Globus pallidus (tissue), 1 donor: ENCODE measurements at places on chromosomes 3 and 15.
A peak's percentile ranks its signal among the peaks of the same experiment; 100 is the strongest.

- DNase-seq = no peak
These were observed 126.5 kb downstream of the DTWD1 start for GRCh38 chr15:49747340-49747739.

- DNase-seq = no peak
These were observed 88.3 kb downstream of the ARHGEF26 start for GRCh38 chr3:154209499-154209898.

- peak; percentile 95 for DNase-seq
These were observed at the start of gene CNOT10 for GRCh38 chr3:32684800-32685542. Gene CNOT10, plus strand, starts transcription at chr3:32685188. Its CDS starts 273 bp downstream, at chr3:32685461.

- no peak for DNase-seq
These were observed 46.9 kb downstream of the GADL1 start for GRCh38 chr3:30847592-30847991.

- no peak for DNase-seq
These were observed 55.8 kb downstream of the HEG1 start for GRCh38 chr3:124999897-125000435.

- DNase-seq = no peak
These were observed 2.8 kb downstream of the TAGLN3 start for GRCh38 chr3:112001526-112001925.

DNA sequence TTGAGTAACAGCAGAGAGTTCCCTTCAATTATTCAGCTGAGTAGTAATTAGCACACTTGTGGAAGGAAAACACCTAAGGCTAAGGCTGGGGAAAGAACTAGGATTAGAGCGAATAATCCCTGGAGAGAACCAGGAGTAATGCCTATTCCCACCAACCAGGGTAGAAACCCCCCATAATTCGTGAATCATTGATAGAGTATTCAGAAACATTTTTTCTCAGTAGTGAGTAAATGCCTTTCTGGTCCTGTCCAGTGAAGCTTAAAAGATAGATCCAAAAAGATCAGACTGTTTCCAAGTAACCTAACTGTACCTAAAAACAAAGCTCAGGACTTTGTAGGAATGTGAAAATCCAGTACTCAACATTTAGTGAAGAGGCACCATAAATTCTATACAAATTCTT, 71.2 kb downstream of the DGKG start:
- DNase-seq = no peak

- no peak for DNase-seq
These were observed 13.2 kb downstream of the KIF7 start for GRCh38 chr15:89642106-89642505.

DNA sequence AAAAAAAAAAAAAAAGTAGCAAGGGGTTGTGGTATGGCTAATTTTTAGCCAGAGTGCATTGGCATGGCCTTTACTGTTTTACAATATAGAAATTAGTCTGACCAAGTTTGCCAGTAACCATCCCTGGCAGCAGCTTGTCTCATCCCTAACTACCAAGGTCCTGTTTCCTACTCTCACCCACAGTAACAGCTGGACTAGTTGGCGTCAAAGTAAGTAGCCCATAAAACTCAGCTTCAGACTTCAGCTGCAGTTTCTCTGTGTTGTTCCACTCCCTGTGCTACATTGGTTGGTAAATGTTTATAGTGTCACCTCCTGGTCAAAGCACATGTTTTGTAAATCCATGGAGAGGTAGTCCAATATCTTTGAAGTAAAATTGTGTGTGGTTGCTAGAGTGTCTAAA, 691.3 kb downstream of the ZPLD1 start:
- no peak for DNase-seq

- DNase-seq = no peak
These were observed 37.6 kb upstream of the EPHB3 start for GRCh38 chr3:184523825-184524615.

- no peak for DNase-seq
These were observed 113.6 kb downstream of the POLR2M start for GRCh38 chr15:57820119-57820518.

- DNase-seq = no peak
These were observed 588.3 kb upstream of the KCNMB2 start for GRCh38 chr3:177947901-177948300.

GRCh38 chr15:58306591-58307312, 125.0 kb upstream of the LIPC start:
- no peak for DNase-seq

DNA sequence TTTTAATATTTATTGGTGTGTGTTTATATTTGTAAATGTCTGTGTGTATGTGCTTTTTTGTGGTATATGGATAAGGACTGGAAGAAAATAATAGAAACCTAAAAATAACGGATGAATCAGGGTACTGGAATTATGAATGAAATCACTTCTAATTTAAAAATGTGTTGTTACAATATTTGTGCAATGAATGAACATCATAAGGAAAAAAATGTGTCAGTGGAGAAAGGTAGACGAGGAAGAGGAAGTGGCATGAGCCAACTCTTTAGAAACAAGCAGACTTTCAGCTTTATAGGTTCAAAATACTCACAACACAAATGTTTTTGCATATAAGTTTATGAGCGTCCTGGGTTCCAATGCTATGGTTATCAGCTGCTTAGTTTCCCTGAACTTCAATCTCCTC, 59.4 kb downstream of the SOX2 start:
- no peak for DNase-seq

DNA sequence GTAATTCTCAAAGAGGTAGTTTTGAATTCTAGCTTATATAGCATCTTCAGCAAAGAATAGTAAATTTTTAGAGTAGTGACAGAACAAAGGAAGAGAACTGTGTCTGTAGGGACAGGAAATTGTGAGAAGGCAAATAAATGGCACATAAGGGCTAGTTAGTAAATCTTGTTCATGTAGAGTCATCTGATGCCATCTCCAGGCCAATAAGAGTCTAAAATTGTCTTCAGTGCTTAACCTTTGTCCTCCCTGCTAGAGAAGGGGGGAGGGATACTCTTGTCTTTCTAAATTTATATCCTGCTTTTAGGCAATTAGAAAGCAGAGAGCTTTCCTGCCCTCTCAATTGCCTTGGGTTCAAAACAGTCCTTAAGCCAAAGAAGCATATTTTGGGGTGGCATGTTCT, 87.0 kb upstream of the DNAJC19 start:
- DNase-seq = no peak

DNA sequence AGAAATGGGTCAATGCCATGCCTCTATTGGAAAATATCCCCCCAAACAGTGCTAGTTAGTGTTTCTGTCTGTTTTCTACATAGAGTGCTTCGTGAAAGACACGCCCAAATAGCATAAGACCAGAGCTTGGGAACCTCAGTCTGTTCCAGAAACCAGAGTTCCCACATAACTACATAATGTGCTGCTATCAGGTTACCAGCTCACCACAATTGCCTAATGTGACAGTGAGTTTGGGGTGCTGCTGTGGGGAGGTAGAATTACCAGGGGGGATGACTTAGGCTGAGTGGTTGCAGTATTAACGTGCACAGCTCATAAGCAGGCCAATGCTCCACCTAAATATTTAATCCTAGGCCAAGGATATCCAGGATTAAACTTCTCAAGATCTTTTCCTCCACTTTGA, 39.2 kb downstream of the DUT start:
- no peak for DNase-seq

DNA sequence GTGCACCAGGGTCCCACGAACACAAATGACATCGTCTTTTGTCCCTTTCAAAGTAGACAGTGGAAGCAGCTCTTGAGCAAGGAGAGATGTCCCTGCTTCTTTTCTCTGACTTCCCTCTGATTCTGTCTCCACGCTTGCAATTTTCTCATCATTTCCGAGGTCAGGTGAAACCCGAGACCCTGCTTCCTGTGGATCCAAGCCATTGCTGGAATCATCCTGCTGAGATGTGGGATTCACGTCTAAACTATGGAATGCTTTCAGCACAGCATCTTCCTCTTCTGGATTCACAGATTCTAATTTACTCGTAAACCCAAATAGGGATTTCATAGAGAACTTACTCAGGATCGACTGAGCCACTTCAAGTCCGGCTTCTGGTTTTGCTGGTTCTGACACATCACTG, 127.1 kb downstream of the FMN1 start:
- DNase-seq = no peak

- no peak for DNase-seq
These were observed 11.1 kb downstream of the ALPK3 start for GRCh38 chr15:84828086-84828908.

DNA sequence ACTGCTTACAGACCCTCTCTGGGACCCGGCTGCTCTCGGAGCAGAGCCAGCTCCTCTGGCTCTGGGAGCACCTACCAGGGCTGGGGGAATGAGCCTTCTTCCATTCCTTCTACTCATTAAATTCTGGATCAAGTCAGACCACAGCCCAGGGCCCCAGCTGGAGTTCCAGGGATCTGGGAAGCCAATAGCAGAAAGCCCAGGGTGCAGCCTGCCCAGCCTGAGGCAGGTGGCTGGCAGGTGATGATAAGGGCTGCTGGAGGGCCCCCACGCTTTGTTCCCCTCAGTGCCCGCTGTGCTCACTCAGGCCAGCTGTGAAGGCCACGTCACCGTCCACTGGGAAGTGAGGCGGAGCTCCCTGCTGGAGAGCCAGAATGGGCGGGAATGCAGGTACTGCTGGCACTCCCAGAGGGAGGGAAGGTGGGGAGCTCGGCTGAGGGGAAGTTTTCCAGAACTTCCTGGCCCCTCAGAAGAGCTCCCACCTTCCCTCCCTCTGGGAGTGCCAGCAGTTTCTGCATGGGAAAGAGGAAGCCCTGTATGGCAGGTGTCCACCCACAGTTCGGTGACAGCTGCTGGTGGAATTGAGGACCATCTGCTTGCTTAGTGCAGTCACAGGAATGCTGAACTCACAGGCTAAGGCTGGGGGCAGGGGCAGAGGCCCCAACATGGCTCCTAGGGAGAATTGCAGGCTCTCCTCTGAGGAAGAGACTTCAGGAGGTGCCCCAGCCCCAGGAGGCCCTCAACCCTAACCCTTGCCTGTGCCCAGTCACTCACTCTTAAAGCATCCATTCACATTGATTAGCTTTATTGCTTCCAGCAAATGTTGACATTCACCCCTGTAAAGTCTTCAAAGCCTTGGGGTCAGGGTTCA, 12.6 kb upstream of the RTP3 start:
- no peak for DNase-seq

DNA sequence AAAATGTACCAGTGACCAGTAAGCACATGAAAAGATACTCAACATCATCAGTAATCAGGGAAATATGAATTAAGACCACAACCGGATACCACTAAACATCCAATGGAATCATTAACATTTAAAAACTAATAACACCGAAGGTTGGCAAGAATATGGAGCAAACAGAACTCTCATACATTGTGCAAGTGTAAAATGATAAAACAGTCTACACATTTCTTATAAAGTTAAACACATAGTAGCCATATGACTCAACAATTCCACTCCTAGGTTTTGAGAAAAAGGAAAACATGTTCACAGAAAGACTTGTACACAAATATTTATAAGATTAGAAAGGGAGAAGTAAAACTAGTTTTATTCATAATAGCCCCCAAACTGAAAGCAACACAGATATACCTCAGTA, 60.3 kb upstream of the SLCO2A1 start:
- no peak for DNase-seq

- DNase-seq = no peak
These were observed 51.6 kb upstream of the FSIP1 start for GRCh38 chr15:39834256-39834655.

GRCh38 chr3:182183716-182184430, 472.1 kb downstream of the SOX2 start:
- no peak for DNase-seq

DNA sequence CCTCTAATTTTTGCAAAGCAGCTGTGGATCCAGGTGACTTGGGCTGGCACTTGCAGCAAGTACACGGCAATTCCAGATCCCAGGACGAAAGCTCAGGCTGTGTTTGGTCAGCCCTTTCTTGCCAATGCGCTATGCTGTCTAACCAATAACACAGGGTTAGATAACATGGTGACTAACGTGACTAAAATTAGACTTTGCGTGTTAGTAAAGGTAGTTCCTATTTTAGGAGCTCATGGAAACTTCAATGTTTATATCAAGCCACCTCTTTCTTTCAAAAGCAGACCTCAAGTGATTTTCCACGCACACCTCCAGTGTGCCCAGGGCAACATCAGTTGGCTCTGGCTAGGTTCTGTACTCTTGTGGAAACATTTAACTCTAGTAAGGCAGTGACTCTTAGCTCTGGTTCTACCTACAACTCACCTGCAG, 32.5 kb downstream of the CDCP1 start:
- no peak for DNase-seq

- DNase-seq = no peak
These were observed 497.7 kb upstream of the THBS1 start for GRCh38 chr15:39083213-39083612.

GRCh38 chr3:4306860-4307259, 3.7 kb downstream of the SETMAR start:
- DNase-seq = peak; percentile 17

DNA sequence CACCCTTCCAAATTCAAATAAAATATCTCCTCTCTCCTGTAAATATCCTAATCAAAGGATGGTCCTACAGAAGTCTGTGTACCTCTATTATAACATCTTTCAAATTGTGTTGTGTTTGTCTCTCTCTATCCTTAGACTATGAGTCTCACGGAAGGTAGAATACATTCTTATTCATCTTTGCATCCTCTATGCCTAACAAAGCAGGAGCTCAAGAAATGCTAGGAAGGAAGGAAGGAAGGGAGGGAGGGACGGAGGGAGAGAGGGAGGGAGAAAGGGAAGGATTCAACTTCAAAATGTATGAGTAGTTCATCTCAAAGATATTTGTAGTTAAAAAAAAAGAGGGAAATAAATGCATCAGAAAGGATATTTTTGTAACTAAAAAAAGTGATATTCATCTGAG, 150.0 kb downstream of the RTP4 start:
- no peak for DNase-seq

DNA sequence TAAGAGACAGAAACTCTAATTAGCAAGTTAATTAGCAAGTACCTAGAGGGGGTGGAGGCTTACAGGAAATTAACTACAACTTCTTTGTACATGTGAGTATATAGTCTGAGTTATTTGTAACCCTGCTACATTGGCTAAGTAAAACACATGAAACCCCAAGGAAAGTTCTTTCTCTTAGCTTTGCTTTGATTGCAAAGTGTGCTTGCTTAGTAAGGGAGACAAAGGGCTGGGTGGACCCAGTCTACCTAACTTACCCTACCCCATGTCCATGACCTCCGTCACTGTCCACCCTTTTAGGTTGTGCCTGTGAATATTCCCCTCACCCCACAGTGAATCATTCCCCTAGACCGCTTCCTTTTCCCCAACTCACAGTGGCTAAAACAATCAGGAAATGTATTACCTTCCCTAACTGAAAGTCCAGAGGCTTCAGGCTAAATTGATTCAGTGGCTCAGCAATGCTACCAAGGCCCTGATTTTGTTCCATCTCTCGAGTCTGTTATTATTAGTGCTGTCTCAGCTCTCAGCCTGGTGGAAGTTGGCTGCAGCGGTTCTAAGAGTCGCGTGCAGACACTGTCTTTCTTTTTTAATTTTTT, 31.1 kb upstream of the RYR3 start:
- no peak for DNase-seq

GRCh38 chr3:123880998-123881561, 3.1 kb downstream of the MYLK start:
- no peak for DNase-seq

- no peak for DNase-seq
These were observed 55.2 kb upstream of the SMAD6 start for GRCh38 chr15:66646799-66647198.
